Stimulated activated CD8-positive, alpha-beta memory T cell treated with anti-CD3 and anti-CD28 coated beads, Interleukin-7, amount 100 ng/mL, for 1 hour (primary cell): ENCODE measurements at places on chromosomes 2 and 18.

DNA sequence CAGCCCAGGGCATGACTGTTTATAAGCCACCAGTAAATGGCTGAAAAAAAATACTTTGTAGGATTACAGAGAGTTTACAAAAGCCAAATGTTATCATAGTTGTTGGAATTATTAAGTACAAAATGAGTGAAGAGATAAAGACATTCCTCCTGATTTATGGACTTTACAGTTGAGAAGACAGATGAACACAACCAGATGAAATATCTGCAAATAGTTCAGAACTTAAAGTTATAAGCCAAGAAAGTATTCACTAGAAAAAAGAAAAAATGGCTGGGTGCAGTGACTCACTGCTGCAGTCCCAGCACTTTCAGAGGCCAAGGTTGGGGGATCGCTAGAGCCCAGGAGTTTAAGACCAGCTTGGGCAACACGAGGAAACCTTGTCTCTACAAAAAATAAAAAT lies 11.2 kb downstream of the PMAIP1 start:
- no peak for DNase-seq

GRCh38 chr2:27262379-27263286 lies at the start of gene SLC30A3:
TSS of gene SLC30A3 (minus strand) at chr2:27263047. CDS start at chr2:27262906, 141 bp downstream.
- DNase-seq, result peak; percentile 30

GRCh38 chr2:188813857-188814256 lies 160.3 kb upstream of the COL3A1 start:
- no peak for DNase-seq

GRCh38 chr18:3911413-3911812 lies 461.4 kb downstream of the TGIF1 start:
- no peak for DNase-seq

DNA sequence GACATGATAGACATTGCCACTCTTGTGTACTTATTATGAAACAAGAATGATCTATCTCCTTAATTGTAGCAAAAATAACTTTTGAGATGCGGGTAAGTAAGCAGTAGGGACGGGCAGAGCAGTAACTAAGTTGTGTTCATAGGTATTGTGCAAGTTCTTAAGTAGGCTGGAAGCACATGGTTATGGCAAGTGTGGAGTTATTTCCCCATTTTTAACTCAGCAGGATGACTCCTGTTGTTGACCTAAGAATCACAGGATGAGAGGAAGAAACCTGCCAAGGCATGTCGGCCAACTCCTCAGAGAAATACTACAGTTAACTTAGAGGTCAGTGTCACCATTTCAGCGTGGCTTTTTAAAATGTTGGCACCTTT lies 51.1 kb upstream of the FN1 start:
- no peak for DNase-seq

- DNase-seq, result no peak
Observed at GRCh38 chr2:43531251-43531650, 64.6 kb downstream of the THADA start.

- DNase-seq, result no peak
Observed at GRCh38 chr18:69205925-69206324, 194.8 kb upstream of the DOK6 start.

- no peak for DNase-seq
Observed at GRCh38 chr2:53407363-53408080, 360.1 kb upstream of the CHAC2 start.

GRCh38 chr18:61926532-61926931 lies 33.7 kb upstream of the RNF152 start:
- no peak for DNase-seq

GRCh38 chr2:191783416-191783815 lies 63.5 kb downstream of the CAVIN2 start:
- DNase-seq, result no peak

GRCh38 chr2:237669628-237670392 lies 42.4 kb downstream of the LRRFIP1 start:
- no peak for DNase-seq

- no peak for DNase-seq
Observed at GRCh38 chr2:174608866-174609214, 11.2 kb upstream of the WIPF1 start.

DNA sequence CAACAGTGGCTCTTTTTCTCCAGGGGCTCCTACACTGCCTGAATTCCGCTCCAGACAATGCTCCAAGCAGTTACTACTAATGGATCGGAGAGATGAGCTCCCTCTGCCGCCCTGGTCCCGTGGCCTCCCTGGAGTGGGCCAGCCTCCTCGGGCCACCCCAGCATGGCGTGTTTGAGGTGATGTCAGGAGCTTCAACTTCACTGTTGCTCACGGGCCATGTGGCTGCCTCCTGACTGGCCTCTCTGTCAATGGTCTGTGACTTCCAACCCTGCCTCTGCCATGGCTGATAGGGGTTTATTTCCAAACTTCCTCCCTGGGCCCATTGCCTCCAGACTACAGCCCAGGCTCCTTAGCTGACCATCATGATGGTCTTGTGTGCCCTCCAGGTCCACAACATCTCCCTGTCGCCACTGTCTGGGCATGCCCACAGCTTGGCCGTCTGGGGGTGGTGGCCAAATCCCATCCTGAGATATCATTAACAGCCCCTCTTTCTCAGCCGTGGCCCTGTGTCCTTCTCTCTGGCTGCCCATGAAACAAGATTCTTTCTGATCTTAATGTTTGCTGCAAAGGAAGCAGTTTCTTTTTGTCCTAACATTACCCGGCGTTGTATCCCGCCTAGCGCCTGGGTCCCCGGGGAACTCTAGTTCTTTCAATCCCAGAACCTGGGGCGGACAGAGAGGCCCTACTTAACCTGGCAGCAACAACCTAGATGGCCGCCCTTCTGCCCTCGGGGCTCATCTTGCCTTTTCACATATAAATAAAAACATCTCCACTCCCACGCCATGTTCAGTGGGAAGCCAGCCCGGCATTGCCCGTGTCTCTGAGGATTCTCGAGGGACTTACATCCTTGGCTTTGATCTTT lies 38.1 kb downstream of the ATOH8 start:
- DNase-seq, result no peak

DNA sequence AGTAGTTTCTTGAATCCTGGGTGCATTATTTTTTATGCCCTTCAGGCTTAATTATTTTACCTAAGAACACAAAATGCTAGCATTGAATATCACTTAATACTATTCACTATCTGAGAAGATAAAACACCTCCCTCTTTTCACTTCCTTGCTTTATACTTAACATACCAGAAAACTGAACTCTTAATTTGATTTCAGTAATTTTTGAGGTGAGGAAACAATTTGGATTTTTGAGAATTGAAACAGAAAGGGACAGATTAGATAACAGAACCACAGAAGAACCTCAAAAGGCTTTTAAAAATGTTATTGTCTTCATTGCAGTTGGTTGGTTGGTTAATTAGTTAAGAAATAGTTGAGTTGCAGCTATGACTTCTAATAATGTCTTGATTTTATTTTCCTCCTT lies 69.5 kb downstream of the GPD2 start:
- DNase-seq, result no peak

DNA sequence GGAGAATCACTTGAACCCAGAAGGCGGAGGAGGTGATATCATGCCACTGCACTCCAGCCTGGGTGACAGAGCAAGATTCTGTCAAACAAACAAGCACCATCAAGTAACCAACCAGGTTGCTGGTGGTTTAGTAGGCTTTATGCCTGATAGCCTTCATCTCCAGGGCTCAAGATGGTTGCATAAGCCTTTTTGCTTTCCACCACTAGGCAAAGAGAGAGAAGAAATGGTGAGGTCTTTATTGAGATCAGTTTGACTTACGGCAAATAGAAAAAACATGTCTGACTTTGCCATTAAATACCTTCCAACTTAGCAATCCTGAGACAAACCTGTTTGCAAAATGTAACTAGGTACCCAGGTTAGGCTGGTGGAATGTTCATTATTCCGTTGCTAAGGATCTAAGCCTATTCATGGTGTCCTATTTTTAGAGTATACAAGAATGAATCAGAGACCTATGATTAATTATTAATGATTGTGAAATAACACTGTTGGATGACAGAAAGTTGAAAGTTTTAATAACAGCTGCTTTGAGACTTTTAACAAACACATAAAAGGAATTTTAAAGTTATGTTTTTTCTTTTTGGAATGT lies 53.5 kb upstream of the SLC38A11 start:
- no peak for DNase-seq

- DNase-seq, result no peak
Observed at GRCh38 chr2:9262671-9263171, 56.1 kb downstream of the ASAP2 start.

DNA sequence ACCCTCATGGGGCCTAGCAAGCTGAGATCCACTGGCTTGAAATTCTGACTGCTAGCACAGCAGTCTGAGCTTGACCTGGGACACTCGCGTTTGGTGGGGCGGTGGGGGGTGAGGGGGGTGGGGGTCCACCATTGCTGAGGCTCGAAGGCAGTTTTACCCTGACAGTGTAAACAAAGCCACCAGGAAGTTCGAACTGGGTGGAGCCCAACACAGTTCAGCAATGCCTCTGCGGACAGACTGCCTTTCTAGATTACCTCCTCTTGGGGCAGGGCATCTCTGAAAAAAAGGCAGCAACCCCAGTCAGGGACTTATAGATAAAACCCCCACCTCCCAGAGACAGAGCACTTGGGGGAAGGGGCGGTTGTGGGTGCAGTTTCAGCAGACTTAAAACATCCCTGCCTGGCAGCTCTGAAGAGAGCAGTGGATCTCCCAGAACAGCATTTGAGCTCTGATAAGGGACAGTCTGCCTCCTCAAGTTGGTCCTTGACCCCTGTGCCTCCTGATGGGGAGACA lies 149.7 kb upstream of the TANK start:
- no peak for DNase-seq

GRCh38 chr18:79736230-79736629 lies 56.6 kb downstream of the CTDP1 start:
- no peak for DNase-seq

GRCh38 chr2:69645031-69645431 lies 1.5 kb upstream of the AAK1 start:
- no peak for DNase-seq

DNA sequence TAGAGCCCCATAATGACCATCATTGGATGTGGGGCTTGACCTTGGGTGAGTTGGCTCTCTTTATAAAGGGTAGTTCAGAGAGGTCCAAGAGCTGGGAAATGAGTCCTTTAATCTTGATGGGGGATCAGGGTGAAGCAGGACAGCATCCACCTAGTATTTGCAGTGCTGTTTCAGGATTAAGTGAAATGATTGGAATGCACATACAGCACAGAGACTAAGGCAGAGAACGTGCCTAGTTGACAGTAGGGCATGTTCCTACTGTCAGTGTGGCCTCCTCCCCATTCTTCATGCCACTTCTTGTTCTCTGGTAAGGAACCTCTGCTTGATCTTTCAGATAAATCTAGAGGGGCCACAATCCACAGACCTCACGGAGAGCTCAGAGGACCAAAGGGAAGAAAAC lies 78.9 kb downstream of the TRIM43 start:
- no peak for DNase-seq

DNA sequence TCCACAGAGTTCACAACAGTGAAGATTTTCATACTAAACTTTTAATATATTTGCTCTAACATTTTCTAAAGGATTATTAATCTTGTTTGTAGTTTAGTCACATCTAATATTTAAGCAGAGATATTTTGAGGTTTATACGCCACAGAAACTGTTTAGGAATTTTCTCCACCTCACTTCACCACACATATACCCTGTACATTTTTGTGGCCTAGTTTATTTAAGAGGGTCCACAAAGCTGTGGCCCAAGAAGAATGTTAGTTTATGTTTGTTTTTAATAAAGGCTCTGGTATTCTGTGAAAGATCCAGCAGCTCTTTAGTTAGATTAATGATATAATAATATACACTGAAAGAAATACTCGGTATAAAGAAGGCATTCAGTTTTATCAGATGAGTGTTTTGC lies 132.7 kb upstream of the TTC27 start:
- DNase-seq, result no peak

- DNase-seq, result no peak
Observed at GRCh38 chr2:33142810-33143209, 196.1 kb downstream of the LTBP1 start.

DNA sequence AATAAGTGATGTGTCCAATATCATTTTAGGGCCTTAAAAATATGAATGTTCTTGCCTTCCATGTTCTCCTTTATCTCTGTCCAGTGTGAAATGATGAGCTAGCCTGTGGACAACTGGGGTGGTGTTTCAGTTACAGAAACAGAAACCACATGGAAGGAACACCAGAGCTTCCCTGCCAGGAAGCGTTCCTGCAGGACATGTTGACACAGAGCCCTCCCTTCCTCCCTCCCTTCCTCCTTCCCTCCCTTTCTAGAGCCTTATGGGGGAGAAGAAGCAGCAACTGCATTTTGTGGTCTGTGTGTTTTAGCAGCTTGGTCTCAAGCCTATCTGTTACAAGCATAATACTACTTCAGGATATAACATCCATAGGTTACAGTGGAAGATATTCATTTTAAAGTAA lies 539.7 kb upstream of the NETO1 start:
- no peak for DNase-seq

- no peak for DNase-seq
Observed at GRCh38 chr2:181787310-181788048, 104.1 kb upstream of the ITPRID2 start.

- no peak for DNase-seq
Observed at GRCh38 chr2:46997329-46997728, 81.7 kb upstream of the MCFD2 start.

DNA sequence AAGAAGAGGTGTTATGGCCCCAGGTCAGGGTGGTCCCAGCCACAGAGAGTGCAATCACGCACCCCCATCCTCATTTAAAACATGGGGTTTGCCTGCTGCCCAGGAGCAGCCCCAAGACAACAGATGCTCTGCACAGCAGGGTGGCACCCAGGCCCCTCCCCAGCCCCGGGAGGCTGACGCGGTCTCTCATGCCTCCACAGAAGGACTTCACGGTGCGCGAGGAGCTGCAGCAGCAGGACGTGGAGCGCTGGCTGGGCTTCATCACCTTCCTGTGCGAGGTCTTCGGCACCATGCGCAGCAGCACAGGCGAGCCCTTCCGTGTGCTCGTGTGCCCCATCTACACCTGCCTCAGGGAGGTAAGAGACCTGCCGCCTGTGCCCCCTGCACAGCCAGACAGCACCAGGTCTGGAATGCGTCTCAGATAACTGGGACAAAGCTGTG lies 133.7 kb downstream of the SMAD7 start:
- no peak for DNase-seq

DNA sequence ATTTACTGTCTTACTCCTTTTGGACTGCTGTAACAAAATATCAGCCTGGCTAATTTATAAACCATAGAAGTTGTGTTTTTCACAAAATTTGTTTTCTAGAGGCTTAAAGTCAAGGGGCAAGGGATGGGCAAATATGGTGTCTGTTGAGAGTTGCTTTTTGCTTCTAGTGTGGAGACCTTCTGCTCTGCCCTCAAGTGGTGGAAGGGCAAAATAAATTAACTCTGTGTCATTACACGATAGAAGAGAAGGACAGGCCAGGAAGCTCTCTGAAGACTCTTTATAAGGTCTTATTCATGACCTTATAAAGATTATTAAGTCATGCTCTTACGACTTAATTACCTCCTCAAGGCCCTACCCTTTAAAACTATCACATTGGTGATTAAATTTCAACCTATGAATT lies 181.2 kb upstream of the LRATD1 start:
- no peak for DNase-seq

- no peak for DNase-seq
Observed at GRCh38 chr18:34314847-34315246, 90.1 kb upstream of the NOL4 start.
